ENCODE measurements at places on chromosomes 13 and 19.

GRCh38 chr13:50720861-50721671 is 122.4 kb downstream of the DLEU7 start:
- no peak for DNase-seq

DNA sequence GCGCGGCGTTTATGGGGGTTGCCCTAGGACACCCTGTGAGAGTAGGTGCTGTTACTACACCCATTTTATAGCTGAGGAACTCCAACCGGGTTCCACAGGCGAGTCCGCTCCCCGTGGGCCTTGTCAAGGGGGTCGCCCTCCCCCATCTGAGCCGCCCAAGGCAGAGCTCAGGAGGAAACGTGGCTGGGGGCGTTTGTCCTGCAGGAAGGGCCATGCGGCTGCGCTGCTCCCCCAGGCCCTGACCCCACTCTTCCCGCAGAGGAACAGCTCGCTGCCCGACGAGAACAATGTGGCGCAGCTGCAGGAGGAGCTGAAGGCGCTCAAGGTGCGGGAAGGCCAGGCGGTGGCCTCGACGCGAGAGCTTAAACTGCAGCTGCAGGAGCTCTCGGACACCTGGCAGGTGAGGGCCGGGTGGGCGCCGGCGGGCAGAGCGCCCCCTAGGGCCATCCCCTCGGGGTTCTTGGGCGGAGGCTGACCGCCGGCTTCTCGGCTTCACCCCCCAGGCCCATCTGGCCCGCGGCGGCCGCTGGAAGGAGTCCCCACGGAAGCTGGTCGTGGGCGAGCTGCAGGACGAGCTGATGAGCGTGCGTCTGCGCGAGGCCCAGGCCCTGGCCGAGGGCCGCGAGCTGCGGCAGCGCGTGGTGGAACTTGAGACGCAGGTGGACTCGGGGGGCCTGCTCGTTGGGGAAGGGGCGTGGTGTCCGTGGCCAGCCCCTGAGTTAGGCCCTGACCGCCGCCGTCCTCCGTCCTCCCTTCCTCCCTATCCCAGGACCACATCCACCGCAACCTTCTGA is 12.4 kb downstream of the PRR36 start:
- no peak for DNase-seq

- DNase-seq: peak; percentile 79
These were observed 32.7 kb downstream of the MBNL2 start for GRCh38 chr13:97254816-97255215.

DNA sequence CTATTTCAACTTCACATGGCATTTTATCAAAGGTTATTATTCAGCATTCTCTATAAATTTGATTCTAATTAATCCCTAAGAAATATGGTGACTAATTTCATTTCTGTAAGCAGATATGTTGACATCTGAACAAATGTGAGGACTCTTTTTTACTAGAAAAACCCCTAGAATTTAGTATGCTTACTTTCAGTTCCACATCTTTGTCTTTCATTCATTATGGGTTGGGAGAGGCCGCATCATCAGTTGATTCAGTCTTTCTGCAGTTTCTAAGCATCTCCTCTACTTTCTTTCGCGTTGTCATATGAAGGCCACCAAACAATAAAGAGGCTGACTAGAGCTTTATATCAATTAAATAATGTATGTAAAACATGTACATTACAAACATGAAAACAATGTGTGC is 55.4 kb upstream of the MTIF3 start:
- DNase-seq: no peak

GRCh38 chr19:35116072-35116801 is 614 bp downstream of the FXYD3 start:
- peak; percentile 76 for DNase-seq

DNA sequence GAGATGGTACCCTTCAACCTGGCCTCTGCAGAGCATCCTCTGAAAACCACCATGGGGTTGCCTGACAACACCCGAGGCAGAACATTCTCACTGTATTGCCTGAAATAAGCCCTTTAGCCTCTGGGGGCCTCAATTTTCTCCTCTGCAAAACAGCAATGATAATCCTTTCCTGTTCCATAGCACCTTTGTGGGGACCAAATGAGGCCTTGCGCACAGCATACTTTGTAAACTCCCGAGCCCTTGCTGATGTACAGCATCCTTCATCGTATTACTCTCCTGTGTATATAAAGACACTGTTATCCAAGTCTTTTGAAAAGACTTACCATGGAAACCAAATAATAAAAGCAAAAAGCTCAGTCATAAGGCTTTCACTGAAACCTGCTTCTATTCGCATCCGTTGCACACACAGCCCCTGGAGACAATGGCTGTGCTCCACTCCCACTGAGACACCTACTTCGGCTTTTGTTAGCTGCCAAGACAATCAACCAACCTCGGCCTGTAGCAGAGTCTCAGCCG is 276.0 kb downstream of the FOXO1 start:
- no peak for DNase-seq

- DNase-seq: no peak
These were observed 136.2 kb upstream of the ZNF536 start for GRCh38 chr19:30235946-30236345.

- DNase-seq: no peak
These were observed 38.2 kb upstream of the TUBGCP3 start for GRCh38 chr13:112626124-112626523.

- peak; percentile 60 for DNase-seq
These were observed 28.0 kb upstream of the WASF3 start for GRCh38 chr13:26529441-26529840.

GRCh38 chr13:79490824-79491223 is 9.9 kb downstream of the NDFIP2 start:
- no peak for DNase-seq

Measured in PC-3 (cell line).